Nucleus accumbens (tissue), 56 donors: ENCODE measurements at places on chromosomes 7 and 10.

GRCh38 chr7:8699875-8700624, 266.6 kb downstream of the NXPH1 start:
- no peak for DNase-seq

DNA sequence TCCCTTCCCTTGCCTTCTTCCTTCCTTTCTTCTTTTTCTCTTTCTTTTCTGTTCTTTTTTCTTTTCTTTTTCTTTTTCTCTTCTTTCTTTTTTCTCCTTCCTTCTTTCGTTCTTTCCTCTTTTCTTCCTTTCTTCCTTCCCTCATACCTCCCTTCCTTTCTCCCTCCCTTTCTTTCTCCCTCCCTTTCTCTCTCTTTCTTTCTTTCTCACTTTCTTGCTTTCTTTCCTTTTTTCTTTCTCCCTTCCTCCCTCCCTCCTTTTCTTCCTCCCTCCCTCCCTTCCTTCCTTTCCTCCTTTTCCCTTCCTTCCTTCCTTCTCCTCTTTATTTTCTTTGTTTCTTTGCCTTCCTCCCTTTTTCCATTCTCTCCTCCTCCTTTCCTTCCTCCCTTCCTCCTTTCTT, 96.3 kb downstream of the POM121L12 start:
- DNase-seq = no peak

- DNase-seq = no peak
Measured at GRCh38 chr7:21251151-21251800, 176.6 kb upstream of the SP4 start.

DNA sequence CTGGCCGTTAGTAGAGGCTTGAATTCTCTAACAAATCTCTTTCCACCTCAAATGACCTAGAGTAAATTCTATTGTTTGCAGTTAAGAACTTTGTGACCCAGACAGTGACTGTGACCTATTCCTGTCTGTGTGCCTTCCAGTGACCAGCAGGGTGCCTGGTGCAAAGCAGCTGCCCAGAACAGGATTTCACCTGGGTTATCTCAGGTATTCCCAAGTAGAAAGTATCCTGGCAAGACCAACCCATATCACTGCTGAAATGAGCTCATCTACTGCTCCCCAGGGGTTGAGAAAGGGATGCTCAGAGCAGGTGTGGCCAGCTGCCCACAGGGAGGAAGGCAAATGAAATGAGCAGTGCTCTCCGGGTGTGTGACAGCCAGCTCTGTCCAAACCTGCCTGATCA, 2.1 kb upstream of the MSMB start:
- DNase-seq = no peak

GRCh38 chr10:104680467-104681401, 39.6 kb downstream of the SORCS3 start:
- DNase-seq = peak; percentile 65
